ENCODE measurements at places on chromosomes 5 and 9.

GRCh38 chr5:117488976-117489500 is 914.4 kb upstream of the SEMA6A start:
- no peak for DNase-seq

- DNase-seq = no peak
Measured at GRCh38 chr9:113306566-113306965, 3.4 kb upstream of the RNF183 start.

DNA sequence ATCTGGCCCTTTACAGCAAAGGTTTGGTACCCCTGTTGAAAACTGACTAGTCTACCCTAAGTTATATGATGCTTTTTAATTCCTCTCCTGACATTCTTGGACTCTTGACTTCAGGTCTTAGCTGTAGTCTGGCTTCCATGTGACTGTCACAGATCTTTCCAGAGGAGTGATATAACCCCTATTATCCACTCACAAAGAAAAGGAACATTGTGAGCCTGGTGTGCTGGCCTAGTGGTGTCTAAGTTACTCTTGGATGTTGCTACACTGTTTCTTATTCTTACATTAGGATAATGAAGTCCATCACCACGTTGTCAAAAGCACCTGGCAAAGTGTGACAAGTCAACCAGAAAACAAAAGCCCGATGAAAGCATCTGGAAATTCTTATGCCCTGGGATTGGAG is 49.8 kb downstream of the RAD23B start:
- no peak for DNase-seq

DNA sequence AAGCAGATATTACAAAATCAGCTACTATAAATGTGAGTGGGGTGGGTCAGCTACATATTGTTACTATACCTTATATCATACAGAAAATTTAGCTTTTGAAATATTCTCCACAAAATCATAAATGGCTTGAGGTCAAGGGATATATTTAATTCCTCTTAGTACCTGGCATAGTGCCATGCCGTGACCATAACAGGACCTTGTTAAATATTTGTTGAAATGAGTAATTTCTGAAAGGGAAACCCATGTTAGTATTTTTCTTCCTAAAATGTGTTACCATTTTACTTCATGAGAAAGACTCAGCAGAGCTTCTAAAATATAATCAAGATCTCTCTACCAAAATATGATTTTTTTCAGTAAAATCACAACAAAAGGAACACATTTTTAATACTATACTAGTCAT is 14.8 kb downstream of the ATP10B start:
- DNase-seq = no peak

GRCh38 chr5:37391591-37391990 is 12.5 kb downstream of the WDR70 start:
- DNase-seq = no peak

DNA sequence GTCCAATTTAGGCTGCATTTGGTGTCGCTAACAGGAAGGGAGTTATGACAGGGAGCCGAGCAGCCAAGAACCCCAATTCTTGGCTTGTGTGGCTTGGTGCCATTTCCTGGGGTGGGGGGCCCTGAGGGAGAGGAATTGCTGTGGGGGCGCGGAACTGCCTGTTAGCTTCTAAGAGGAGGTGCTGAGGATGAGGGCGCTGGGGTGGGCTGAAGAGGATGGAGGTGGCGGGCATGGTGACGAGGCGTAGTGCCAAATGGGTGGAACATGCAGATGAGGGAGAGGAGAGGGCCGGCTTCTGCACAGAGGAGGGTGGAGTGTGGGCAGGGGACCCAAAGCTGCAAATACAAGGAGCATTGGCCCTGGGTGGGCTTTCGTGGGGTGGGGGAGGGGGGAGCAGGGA is 27.9 kb downstream of the IER5L start:
- no peak for DNase-seq

GRCh38 chr9:38278457-38278856 is 114.0 kb upstream of the ALDH1B1 start:
- DNase-seq = no peak

GRCh38 chr5:141605523-141606277 is 13.1 kb downstream of the DIAPH1 start:
- DNase-seq = no peak

DNA sequence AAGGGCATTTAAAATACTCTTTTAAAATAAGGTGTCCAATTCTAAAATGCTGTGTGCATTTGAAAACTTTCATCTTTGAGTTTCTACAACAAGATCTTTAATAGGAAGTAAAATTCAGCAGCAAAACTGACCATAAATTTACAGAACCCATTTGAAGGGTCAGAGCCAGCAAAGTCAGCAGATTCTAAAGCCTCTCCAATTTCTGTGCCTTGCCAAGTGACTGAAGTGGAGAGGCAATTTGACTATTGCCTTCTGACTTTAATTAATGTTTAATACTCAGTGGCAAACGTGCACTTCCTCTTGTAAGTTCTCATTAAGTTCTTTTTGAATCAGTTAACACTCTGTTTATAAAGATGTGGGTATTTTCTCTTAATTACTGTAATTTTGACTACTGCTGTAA is 155.2 kb downstream of the BAAT start:
- no peak for DNase-seq

- DNase-seq = no peak
Measured at GRCh38 chr5:5710471-5710870, 288.0 kb downstream of the ICE1 start.

GRCh38 chr5:114174131-114174530 is 187.7 kb upstream of the KCNN2 start:
- DNase-seq = no peak

DNA sequence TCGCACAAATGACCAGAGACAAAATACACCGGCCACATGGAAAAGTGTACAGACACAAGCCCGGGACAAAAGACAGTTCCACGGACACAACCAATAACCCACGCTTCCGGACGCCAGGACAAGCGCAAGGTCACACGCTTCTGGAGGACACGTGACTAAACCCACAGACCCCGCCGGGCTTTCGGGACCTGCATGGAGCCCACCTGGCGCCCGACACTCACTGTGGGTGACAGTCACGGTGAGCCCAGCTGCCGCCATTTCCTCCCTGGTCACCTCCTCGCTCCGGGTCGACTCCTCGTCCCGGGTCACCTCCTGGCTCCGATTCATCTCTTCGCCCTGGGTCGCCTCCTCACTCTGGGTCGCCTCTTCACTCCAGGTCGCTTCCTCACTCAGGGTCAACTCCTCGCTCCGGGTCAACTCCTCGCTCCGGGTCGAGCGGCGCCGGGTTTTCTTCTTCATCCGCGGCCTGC is 470 bp downstream of the BAG1 start:
- DNase-seq = no peak

DNA sequence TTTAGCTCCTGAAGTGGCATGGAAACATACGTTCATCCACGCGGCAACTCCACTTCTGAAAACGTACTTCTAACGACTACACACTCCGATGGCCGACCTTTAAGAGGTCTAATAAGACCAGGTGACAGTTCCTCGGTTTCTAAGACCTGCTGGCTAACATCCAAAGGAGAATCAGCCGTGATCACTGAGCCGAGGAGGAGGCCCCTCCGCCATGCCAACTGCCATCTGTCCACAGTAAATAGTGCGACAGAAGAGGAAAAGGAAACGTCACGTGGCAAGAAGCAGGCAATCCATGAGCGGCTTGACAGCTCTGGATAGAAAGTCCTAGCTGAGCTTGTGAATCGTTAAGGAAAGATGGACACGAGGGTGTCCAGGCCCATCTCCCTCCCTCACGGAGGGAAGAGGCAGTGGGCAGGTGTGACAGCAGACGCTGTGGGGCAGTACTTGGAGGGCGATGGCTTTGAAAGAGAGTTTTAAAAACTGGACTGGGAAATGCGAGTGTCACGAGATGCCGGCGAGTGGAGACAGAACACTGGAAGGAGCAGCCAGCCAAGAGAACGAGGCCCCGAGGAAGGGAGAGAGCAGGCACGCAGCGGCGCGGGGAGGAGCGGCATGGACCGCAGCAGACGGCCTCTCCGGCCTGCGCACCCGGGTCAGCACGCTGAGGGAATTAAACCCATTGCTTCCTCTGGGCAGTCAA is 66.7 kb upstream of the TBC1D9B start:
- DNase-seq = peak; percentile 93

GRCh38 chr5:158456756-158457155 is 597.8 kb upstream of the CLINT1 start:
- no peak for DNase-seq

GRCh38 chr5:61732369-61732768 is 400.3 kb downstream of the ZSWIM6 start:
- DNase-seq = peak; percentile 53

DNA sequence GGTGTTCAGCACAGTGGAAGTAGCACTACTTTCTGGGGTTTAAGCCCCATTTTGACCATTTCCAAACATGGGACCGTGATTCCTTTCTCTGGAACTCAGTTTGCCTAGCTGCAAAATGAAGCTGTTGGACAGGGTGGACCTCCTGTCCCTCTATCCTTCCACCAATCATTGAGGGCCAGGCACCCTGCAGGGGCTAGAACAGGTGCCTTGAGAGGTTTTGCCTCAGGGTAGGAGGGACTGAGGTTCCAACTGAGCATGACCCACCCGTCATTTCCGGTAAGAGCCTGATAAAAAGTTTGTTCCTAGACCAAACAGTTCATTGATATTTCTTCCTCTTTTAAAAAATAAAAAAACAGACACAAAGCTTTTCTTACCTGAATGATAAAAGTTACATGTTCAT is 116.5 kb downstream of the MVB12B start:
- DNase-seq = no peak

DNA sequence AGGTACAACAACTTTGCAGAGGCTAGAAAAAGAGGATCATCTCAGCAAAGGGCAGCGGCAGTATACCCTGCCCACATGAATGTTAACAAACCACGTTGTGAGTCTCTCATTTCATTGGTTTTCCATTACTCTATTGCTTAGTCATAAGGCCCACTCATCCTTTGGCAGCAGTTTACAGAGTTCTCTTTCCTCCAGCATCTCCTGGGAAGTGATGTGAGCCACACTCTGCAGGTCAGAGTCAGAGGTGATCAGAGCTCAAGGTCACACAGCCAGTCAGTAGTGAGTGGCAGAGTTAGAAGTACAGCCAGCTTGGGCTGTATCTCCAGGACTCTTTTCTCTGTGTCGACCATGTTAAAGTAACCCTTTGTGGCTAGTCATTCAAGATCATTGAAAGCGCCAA is 599.6 kb upstream of the GRAMD2B start:
- DNase-seq = no peak

GRCh38 chr9:89776795-89777525 is 172.1 kb downstream of the GADD45G start:
- DNase-seq = no peak

- no peak for DNase-seq
Measured at GRCh38 chr9:134688231-134688630, 46.6 kb downstream of the COL5A1 start.

GRCh38 chr5:57334475-57334874 is 148.1 kb downstream of the ACTBL2 start:
- no peak for DNase-seq

- no peak for DNase-seq
Measured at GRCh38 chr9:121895818-121896544, 197.1 kb downstream of the TTLL11 start.

GRCh38 chr5:81906086-81906485 is 65.7 kb upstream of the ATG10 start:
- DNase-seq = no peak

- DNase-seq = no peak
Measured at GRCh38 chr5:34835664-34836063, 3.3 kb upstream of the TTC23L start.

- peak; percentile 9 for DNase-seq
Measured at GRCh38 chr5:135565725-135566421, 12.9 kb downstream of the CXCL14 start.

DNA sequence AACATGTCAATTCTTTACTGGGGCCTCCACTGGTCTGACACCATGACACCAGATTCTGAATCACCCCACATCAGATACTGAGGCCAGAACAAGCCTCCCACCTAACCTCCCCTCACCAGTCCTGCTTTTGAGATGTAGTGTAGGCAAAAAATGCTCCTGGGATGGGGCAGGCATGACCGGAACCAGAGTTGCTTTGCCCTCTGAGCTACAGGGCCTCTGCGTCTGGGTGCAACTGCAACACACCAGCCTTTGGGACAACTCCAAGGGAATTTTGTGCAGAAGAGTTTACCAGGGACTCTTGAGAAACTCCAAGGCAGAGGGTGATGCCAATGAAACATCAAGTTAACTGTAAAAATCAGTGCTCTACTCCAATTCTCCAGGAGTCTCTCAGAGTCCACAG is 79.4 kb downstream of the SIL1 start:
- no peak for DNase-seq

GRCh38 chr9:33109850-33110595 is 33.5 kb upstream of the SMU1 start:
- no peak for DNase-seq

DNA sequence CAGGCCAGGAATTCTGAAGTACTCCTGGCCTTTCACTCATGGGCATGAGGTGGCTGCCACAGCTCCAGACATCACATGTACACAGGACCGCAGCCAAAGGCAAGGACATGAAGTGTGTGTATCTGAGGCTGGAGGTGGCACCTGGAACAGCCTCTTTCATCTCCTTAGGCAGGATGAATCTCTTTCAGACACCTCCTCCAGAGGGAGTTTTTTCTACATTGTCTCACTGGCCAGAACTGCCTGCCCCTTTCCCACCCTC is 142.8 kb downstream of the BARX1 start:
- DNase-seq = no peak

DNA sequence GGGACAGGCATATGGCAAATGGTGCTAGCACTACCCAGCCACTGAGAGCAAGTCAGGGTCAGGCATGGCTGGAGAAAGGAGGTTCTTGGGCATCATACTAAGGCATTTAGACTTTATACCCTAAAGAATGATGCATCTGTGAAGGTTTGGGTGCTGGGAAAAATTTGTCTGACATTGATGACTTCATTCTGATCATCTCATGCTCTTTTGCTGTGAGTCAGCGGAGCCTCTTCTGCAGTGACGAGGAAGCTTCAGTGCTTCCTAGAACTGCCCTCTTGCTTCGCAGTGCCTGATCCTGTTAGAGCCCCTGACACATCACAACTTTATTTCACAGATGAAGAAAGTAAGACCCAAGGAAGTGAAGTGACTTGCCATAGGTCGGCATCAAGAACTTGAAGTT is 266.6 kb upstream of the GAS1 start:
- DNase-seq = no peak

GRCh38 chr5:67639976-67640375 is 443.4 kb upstream of the CD180 start:
- no peak for DNase-seq

DNA sequence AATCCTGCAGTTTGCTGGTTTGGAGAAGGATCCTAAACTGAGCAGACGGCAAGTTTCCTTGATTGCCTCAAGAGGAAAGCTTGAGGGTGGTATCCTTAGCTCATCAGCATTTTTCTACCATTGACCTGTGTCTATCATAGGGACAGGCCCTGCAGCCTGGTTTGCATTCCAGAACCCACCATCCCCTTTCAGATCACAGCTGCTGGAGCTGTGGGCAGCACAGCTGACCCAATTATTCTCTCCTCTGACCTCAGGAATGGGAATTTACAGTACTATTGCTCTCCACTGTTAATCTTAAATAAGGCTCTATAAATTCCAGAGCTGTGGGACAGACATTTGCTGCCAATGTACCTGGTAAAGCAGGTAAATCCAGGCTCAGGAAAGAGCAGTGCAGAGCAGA is 163.0 kb downstream of the SPOCK1 start:
- DNase-seq = no peak

- no peak for DNase-seq
Measured at GRCh38 chr9:35499029-35499700, 9.3 kb downstream of the RUSC2 start.

- no peak for DNase-seq
Measured at GRCh38 chr9:134204041-134204440, 39.7 kb upstream of the RNU6ATAC start.
